Adrenal gland (tissue), 19 donors: ENCODE measurements at places on chromosomes 2 and 18.

- no peaks in the 10 kb centered on the region for H3K27me3 ChIP-seq
- peak overlapping the region; percentile 100 for H3K27ac ChIP-seq
- peak; percentile 89 for DNase-seq
- H3K4me3 ChIP-seq = peak overlapping the region; percentile 68
- H3K4me1 ChIP-seq = peaks cover 6% of the 10 kb centered on the region
- H3K36me3 ChIP-seq = no peaks in the 10 kb centered on the region
Measured at GRCh38 chr2:127386764-127387654, 766 bp downstream of the MAP3K2 start.

DNA sequence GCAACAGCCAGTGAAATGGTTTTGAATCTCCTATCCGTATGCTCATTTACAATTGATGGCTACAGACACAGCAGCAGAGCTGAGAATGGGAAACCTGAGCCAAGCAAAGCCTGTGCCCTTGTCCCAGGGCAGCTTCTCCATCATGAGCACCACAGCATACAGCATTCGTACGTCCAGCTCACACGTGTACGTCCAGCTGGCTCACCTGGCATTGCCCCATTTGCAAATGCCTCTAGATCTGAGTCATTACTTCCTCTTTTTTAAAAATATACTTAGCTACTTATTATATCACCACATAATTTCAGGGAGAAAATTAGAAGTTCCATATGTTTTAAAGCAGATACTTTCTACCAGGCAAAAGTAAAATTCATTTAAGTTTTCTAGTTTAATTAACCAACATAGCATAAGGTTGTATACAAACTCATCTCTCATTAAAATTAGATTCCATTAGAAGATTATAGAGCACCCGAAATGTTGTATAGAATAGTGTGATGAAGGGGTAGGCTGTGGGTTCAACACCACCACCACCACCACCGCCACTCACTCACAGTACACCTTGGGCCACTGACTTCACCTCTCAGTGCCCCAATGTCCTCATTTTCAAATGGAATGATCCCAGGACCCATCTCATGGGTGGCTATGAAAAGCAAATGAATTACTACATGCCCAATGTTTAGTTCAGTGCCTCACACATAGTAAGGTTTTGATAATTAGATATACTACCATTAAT lies 31.4 kb upstream of the TMEM177 start:
- DNase-seq = no peak
- no peak overlapping the region for H3K27ac ChIP-seq

DNA sequence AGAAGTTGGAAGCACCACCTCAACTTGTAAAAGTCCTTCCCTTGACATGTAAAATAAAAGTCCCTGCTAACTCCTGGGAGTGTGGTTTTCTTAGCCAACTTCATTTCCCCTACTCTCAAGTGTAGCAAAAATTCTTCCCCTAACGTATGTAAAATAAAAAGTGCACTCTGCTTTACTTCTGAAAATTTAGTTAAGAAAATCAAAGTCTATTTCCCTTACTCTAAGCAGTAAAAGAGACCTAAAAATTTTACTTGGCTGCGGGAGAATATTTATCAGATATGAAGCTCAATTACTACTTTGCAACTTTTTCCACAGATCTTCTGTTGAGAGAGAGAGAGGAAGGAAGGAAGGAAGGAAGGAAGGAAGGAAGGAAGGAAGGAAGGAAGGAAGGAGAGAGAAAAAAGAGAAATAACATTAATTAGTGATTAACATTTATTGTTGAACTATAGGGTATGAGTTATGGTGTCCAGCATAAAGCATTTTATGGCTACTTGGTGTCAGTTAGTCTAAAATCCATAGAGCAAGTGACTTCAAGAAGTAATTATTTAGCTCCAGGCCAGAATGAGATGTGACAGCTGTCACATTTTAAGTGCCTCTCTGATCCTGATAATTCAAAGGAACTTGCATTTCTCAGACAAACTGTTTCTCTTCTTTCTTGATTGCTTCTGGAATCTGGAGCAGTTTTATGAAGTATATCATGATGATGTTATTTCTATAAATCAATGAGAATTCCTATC lies 210.3 kb downstream of the TMX3 start:
- H3K4me1 ChIP-seq = no peaks in the 10 kb centered on the region
- no peaks in the 10 kb centered on the region for H3K27me3 ChIP-seq
- H3K4me3 ChIP-seq = no peak overlapping the region
- no peak for DNase-seq

DNA sequence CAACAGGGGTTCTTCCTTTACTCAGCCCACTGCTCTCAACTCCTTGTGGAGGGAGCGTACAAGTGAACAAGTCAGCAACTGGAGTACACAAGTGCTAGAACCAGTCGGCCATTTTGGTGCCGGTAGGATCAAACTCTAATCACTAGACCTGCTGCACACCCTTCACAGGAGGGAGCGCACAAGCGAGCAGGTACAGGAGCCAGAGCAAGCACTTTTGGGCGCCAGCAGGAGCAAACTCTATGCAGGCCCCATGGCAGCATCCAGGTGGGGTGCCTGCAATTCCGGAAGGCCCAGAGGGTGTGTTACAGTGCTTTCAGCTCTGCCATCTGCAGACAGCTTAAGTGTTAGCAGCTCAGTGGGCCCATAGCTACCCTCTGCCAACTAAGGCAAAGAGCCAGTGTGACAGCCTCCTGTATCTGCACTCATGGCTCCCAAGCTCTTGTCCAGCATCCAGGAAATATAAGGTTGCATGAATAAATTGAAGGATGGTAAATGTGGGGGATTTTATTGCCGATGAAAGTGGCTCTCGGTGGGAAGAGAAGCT lies 426.1 kb downstream of the DCC start:
- no peaks in the 10 kb centered on the region for H3K27me3 ChIP-seq
- no peak for DNase-seq
- H3K36me3 ChIP-seq = no peaks in the 10 kb centered on the region
- no peak overlapping the region for H3K27ac ChIP-seq
- H3K4me1 ChIP-seq = no peaks in the 10 kb centered on the region

DNA sequence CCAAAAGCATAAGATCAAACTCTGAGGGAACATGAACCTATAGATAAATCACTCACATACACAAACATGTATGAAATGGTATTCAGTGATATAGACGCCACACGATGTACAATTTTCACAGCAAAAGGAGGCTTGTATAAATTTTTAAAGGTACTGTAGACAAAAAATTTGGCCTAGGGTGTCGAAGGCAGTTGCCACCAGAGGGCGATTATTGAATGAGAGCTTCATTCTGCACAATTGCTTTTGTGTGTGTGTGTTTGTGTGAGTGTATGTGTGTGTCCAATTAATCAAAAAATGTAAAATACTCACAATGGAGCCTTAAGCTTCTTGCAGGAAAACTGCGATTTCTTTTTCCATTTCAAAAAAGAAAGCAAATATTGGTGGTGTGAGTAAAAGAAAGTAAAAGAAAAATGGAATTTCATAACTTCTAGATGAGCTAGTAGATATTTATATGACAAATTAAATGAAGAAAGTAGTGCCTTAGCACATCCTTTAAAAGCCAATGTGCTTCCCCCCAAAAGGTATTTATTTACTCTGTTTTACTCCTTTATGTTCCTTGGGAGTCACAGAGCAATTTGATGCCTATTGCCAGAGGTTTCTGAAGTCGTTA lies 800.1 kb downstream of the SATB2 start:
- no peak for DNase-seq
- no peak overlapping the region for H3K27ac ChIP-seq
- H3K27me3 ChIP-seq = no peaks in the 10 kb centered on the region
- H3K36me3 ChIP-seq = no peaks in the 10 kb centered on the region

DNA sequence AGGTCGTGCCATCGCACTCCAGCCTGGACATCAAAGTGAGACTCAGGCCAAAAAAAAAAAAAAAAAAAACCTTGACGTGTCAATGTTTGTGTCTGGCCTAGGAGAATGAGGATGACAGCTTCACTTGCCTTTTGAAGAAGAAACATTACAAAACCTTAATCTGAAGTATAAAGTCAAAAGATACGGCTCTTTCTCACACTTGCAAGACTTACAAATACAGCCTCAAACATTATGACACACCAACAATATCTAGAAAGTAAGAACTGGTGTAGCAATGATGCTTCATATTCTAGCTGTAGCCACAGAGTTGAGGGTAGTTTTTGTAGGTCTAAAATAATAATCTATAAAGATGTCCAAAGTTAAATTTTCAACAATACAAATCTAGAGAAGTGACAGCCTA lies 25.5 kb downstream of the MPPE1 start:
- no peaks in the 10 kb centered on the region for H3K27me3 ChIP-seq
- no peak overlapping the region for H3K27ac ChIP-seq
- no peak overlapping the region for H3K4me3 ChIP-seq
- H3K36me3 ChIP-seq = no peaks in the 10 kb centered on the region

GRCh38 chr2:204024503-204024902 lies 87.9 kb downstream of the ICOS start:
- H3K36me3 ChIP-seq = no peaks in the 10 kb centered on the region
- H3K27me3 ChIP-seq = no peaks in the 10 kb centered on the region
- no peak overlapping the region for H3K4me3 ChIP-seq

DNA sequence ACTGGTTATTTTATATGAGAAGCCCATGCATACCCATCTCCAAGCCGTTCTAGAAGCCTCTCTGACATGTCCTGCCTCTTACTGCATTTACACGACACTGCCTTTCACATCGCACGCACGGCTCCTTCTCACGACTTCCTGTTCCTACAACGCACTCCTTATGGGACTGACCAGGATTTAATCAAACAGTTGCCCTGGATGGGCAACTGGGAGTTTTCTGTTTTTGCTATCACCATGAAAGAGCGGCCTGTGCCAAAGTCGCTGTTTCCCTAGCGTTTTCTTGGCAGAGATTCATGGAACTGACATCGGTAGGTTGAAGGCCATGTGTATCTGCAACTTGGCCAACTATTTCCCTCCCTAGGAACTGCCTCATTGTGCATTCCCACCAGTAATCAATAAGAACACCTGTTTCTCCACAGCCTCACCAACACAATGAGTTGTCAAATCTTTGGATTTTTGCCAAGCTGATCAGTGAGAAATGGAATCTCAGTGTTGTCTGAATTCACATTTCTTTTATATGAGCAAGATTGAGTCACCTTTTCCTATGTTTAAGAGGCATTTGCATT lies 97.2 kb upstream of the OTOS start:
- H3K4me1 ChIP-seq = peaks cover 27% of the 10 kb centered on the region
- H3K36me3 ChIP-seq = no peaks in the 10 kb centered on the region
- H3K4me3 ChIP-seq = no peak overlapping the region
- DNase-seq = peak; percentile 88
- peak overlapping the region; percentile 87 for H3K27ac ChIP-seq

- H3K27ac ChIP-seq = no peak overlapping the region
- no peaks in the 10 kb centered on the region for H3K27me3 ChIP-seq
- H3K4me3 ChIP-seq = no peak overlapping the region
- no peak for DNase-seq
Measured at GRCh38 chr2:179096090-179096489, 46.2 kb upstream of the CCDC141 start.

- no peak overlapping the region for H3K27ac ChIP-seq
- DNase-seq = no peak
- no peaks in the 10 kb centered on the region for H3K36me3 ChIP-seq
- no peak overlapping the region for H3K4me3 ChIP-seq
- no peaks in the 10 kb centered on the region for H3K4me1 ChIP-seq
Measured at GRCh38 chr2:166104773-166105172, 23.0 kb downstream of the SCN1A start.

DNA sequence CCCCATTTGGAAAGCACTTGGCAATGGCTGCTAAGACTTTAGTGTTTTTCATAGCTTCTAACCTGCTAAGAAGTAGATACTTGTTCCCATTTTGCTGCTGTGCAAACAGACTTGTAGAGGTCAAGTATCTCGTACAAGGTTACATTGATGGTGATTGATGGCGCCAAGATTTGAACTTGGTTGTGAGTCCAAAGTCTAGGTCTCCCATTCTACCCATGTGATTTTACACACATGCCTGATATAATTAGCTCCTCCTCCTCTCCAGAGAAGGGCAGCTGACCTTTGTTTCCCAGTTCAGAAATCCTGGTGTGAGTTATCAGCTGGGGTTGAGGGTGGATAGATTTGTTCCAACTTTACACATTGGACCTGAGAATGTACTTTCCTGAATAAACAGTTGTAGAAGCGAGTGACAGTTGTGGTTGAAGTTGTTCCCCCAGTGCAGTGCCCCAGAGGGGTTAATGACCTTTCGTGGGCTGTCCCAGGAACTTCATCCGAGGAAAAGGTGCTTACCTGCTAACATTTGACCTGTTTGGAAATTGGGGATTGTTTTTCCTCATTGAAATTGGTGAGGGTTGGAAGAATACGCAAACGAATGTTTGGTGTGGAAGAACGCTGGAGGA lies 10.4 kb downstream of the TCF7L1 start:
- H3K4me1 ChIP-seq = no peaks in the 10 kb centered on the region
- no peak overlapping the region for H3K4me3 ChIP-seq
- H3K36me3 ChIP-seq = no peaks in the 10 kb centered on the region

DNA sequence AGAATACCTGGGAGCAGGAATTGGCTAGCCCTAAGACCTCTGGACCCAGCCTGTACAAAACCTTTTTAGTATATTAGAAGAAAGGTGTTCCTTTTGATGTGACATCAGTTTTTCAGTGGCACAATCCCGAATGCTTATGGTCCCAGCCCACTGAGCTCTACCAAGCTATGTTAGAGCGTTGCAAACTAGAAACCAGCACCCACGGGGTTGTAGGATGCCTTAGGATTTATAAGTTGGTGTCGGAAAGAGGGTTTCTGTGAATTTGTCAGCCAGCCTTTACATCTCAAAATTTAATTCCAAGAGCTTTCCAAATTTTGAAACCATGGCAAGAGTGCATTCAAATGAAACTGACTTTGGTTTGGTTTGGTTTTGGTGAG lies 499 bp upstream of the LMAN1 start:
- H3K27ac ChIP-seq = no peak overlapping the region
- no peak for DNase-seq
- H3K27me3 ChIP-seq = no peaks in the 10 kb centered on the region
- H3K4me3 ChIP-seq = no peak overlapping the region
- H3K36me3 ChIP-seq = no peaks in the 10 kb centered on the region

DNA sequence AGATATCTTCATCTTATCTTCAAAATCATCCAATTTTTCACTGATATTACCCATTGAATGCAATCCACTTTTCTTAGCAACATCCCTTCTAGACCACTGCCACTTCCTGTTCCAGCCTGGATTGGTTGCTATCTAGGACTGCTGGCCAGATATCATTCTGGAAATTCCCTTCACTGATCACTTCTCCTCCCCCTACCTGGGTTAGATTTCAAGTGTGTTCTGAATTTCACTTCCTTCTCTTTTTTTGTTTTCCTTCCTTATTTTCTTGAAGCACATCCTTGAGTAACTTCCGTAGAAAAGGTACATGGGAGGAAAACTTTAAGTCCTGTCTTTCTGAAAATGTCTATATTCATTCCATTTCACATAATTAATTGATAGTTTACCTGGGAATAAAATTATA lies 82.0 kb upstream of the IL1R2 start:
- no peaks in the 10 kb centered on the region for H3K4me1 ChIP-seq
- no peak for DNase-seq
- H3K4me3 ChIP-seq = no peak overlapping the region

GRCh38 chr2:230472621-230473018 lies 56.6 kb downstream of the SP100 start:
- no peak overlapping the region for H3K27ac ChIP-seq
- no peaks in the 10 kb centered on the region for H3K4me1 ChIP-seq
- H3K36me3 ChIP-seq = peaks cover 35% of the 10 kb centered on the region
- no peak overlapping the region for H3K4me3 ChIP-seq

GRCh38 chr2:3246928-3247714 lies 130.5 kb downstream of the EIPR1 start:
- no peaks in the 10 kb centered on the region for H3K27me3 ChIP-seq
- no peaks in the 10 kb centered on the region for H3K36me3 ChIP-seq
- no peak for DNase-seq
- no peak overlapping the region for H3K27ac ChIP-seq
- no peaks in the 10 kb centered on the region for H3K4me1 ChIP-seq
